CD4-positive, alpha-beta memory T cell (primary cell): ENCODE measurements at places on chromosomes 11 and 22. TPM values are rescaled to one million over a fixed set of nuclear protein-coding genes. Genes with fewer than 3 reads are reported as not detected.

Gene FGF3
- not detected for total RNA-seq

Gene GUCY1A2
- 0.12 TPM for total RNA-seq

Gene TRPC6
- not detected for total RNA-seq

Gene ARHGAP20
- total RNA-seq: 0.09 TPM

Gene NAALAD2
- not detected for total RNA-seq

Gene APOA5
- total RNA-seq: not detected

Gene NOX4
- not detected for total RNA-seq

Gene ACTN3
- total RNA-seq: 0.20 TPM

Gene IFITM2
- 202 TPM for total RNA-seq

Gene AQP11
- 0.35 TPM for total RNA-seq

Gene SLC16A8
- not detected for total RNA-seq
